ENCODE measurements at places on chromosomes 4 and X.
A peak's percentile ranks its signal among the peaks of the same experiment; 100 is the strongest.

DNA sequence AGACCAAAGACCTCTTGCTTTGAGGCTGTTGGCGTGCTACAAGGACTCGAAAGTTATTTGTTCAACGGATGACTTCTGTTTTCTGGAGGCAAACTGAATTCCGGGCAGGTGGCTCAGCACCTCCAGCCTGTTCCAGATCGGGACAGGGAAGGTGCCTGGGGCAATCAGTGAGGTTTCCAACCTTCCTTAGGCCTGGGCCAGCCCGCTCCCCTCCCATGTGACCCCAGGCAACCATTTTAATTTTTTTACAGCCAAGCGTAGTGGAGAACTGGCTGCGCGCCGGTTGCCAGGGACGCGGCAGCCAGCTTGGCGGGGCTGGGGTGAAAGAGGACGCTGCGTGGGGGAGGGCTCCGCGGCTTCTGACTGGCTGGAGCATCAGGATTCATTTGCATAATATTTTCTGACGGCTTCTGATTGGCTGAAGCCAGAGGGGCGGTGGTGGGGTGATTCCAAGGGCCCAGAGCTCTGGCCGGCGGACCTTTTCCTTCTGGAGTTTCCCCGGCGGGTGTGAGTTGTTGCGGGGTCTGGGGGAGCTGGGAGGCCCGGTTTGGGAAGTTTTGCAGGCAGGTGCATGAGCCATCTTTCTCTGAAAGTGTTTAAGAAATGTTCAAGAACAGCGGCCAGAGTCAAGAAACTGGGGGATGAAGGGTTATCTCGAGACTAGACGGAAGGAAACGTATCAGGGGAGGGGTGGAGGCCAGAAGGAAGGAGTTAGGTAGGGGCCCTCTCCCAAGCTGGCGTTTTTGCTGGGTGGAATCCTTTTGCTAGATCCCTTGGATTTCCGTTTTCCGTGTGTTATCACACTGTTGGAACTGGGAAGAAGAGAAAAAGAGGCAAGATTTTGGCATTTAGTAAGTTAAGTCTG, at the start of gene MID1IP1:
Gene MID1IP1 (plus strand): TSS at position 479 of the 865 bp plus-strand sequence. CDS start 3,488 bp downstream, outside the sequence.
- DNase-seq, result peak; percentile 87

DNA sequence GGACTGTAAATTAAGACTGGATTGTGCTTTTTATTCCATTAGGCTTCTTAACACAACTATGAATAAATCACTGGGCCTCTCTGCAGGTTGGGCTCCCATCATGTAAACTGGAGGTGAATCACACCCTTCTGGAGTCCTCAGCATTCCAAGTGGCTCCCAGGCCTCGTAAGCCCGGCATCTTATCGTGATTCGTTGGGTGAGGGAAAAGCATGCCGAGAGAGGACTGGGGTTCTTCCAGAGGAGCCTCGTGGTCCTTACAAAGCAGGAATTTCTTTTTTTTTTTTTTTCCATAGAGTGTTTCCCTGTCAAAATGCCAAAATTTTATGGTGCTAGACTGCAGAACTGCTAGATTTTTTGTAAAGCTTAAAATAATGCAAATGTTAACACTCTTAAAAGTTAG, 20.0 kb downstream of the CLDN22 start:
- DNase-seq, result no peak

GRCh38 chr4:175947117-175947722, 118.4 kb upstream of the WDR17 start:
- peak; percentile 55 for DNase-seq

DNA sequence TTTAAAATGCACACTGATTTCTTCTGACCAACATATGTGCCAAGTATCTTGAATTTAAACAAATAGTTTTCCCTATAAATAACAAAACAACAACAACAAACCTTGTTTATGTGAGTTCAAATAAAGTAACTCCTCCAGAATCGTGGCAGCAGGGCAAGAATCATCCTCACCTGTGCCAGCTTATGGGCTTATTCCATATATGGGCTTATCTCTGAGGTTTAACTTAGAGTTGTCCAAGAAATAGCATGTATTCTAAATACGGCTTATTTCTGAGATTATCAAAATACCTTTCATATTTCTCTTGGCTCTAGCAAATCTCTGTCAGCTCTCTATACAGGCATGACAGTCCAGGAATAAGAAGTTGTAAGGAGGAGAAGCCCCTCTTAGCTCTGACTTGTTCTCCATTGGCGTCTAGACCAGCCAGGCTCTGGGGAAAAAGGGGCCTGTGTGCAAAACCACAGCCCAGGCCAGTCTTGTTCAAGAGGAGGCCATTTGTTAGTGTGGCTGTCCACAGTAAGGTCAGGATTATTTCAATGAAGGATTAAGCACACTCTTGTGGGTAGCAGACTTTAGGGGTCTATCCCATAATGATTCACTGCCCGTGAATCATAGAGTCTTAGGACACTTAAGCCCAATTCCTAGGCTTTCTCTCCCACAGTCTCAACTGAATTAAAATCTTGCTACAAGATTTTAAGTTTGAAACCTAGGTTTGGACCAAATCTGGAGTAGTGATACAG, 63.2 kb downstream of the FRAS1 start:
- no peak for DNase-seq

DNA sequence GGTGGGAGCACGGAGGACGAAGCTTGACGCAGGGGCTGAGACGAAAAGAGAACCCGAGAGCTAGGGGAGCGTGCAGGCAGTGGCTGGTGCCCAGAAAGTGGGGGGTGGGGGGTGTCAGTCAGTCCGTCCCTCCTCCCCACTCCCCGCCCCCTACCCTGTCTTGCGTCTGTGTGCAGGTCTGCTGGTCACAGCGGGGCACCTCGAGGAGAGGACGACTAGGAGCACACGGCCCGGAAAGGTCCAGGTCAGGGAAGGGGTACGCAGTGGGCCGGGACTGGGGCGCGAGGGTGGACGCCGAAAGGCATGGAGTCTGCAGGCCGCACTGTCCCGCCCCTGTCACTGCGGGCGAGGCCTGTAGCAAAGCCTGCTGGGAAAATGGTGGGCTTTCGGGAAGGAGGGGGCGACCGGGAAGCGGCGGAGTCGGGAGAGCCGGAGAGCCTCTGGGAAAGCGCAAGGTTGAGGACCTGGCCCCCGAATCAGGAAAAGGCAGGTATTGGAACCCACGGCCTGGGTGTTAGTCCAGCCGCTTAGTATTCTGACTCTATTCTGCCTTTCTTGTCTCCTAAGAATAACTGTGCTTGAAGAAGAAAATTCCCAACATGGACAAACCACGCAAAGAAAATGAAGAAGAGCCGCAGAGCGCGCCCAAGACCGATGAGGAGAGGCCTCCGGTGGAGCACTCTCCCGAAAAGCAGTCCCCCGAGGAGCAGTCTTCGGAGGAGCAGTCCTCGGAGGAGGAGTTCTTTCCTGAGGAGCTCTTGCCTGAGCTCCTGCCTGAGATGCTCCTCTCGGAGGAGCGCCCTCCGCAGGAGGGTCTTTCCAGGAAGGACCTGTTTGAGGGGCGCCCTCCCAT, 769 bp downstream of the TCEAL1 start:
- peak; percentile 35 for DNase-seq

GRCh38 chr4:100949350-100949935, 397.9 kb downstream of the PPP3CA start:
- no peak for DNase-seq

Data from suppressor macrophage treated with lipopolysaccharide for 4 hours (primary cell).